ENCODE measurements at places on chromosomes 3 and 15.

DNA sequence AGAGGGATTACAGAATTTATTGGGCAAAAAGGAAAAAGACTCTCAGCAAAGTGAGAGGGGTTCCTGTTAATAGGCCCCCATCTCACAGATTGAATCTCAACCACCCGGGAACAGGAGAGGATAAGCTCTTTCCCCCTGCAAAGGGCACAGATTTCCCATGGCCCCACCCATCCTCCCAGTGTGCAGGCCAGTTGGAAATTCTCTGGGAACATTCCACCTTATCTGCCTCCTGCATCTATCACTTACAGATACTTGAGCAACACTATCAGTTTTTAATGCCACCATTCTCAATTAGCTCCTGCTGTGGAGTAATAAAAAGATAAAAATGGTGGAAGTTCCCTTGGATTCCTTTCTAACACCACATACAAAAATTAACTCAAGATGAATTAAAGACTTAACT lies 350.0 kb upstream of the BCHE start:
- no peak for DNase-seq

DNA sequence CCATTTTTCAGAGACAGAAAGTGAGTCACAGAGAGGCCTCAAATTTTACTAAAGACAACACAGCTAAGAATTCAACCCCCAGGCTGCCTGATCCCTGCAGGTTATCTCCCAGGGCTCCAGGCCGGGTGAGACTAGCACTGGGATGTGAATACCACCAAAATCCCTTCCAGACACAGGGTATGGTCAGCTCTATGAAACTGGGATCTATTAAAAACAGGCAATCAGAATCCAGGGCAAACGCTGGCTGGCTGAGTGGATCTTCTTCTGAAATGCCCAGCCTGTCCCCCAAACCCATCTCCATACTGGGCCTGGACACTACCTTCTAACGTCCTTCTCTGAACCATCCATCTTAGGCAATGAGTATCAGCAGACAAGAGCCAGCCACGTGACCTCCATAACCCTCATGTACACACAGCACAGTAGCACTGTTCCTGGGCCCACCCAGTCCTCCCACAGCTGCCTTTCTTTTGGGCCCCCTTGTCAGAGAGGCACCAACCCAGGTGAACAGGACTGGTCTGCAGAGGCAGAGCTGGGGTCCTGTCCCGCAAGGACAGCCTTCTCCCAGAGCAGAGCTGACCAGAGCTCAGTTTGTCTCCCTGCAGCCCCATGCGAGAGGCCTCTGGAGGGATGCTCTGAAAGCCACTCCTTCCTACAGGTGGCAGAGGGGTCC lies 1.9 kb downstream of the RAB6B start:
- DNase-seq: no peak

DNA sequence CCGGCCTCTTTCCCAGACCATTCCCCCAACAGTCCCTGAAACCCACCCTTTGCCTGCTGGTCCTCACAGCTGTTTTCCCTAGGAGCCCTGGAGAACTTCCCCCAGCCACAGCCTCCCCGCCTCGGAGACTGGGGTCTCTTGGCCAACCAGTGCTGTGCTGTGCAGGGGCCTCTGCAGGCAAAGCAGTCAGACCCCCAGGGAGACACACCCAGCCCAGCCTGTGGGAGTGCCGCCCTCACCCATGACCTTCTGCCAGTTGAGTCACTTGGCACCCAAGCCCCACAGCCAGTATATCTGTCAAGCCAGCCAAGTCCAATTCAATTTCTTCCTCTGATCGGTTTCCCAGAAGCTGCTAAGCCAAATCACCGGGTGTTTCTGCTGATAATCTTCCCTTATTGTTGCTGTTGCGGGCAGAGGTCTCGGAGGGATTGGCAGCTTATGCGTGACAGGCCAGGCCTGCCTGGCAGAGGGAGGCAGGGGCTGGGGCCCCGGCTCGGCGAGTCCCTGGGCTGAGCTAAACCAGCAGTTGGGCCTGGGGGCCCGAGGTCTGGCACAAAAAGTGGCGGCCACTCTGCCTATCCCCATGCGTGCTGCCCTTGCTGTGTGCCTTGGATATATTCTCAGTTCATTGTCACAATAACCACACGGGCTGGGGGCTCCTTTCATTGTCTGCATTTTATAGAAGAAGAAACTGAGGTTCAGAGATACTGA lies 65.6 kb upstream of the SLC6A1 start:
- no peak for DNase-seq

DNA sequence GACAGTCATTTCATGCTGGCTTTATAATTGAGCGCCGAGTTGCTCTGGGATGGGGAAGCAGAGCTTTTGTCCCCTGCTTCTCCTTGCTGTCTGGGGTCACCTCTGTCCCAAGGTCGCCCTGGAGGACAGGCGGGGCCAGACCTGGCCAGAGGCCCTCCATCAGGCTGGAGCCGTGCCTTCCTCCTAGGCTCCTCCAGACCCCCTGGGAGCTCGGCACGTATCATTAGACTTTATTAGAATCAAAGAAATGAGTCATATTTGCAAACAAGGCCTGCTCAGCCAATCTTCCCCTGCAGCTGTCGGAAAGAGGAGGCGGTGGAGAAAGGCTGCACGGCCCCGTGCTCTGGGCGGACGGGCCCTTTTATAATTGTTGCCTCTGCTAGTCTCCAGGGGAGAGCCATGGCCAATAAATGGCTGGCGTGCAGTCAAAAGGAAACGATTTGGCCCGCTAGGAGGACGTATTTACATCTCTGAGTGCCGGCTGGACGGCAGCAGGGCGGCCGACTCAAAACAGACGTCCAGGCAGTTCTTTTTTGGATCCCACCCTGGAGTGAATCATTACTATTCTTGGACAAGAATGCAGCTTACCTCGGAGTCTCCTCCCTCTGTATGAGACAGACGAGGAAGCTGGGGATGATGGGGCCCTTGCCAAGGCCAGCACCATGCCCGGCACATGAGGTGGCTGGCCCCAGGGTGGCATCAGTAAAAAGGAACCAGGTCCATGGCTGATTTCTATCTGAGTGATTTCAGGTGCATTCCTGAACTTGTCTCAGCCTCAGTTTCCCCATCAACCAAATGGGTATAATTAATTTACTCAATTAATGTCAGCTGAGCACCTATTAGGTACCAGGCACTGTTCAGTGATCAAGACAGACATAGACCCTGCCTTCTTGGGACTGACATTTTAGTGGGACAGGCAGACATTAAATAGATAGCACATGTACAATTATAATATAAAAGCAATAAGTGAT lies 50.6 kb downstream of the SLC6A6 start:
- peak; percentile 90 for DNase-seq

DNA sequence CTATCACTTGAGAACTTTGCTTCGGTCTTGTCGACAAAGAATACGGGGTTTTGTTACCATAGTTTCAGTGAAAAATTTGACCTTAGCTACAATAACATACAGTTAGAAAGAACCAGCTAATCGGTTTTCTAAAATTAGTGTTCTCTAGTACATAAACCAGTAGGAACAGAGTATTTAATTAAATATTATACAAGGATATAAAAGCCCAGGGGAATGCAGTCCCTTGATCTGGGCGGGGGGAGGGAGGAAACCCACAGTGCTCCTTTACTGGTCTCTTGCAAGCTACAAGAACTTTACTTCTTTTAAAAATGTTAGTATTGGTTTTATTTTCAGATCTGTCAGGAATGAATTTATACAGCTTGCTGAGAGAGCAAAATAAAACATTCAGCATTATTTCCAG lies 41.8 kb downstream of the ITPR1 start:
- DNase-seq: no peak

GRCh38 chr3:192929146-192929545 lies 11.5 kb upstream of the MB21D2 start:
- no peak for DNase-seq

DNA sequence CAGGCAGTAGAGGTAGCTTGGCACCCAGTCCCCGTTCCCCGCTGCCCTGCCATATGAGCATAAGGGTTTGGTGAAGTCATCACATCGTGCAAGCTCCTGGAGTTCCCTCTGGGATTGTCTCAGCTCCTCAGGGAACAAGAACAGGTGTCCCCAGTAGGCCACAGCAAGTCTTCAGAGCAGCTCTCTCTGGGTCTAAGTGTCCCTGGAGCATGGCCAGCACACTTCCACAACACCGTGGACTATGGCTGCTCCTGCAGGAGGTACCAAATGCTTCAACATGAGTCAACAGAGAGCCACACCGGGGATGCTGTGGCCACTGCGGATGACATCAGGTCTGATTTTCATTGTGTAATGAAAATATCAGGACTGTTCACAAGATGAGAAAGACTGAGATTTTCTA lies 23.1 kb downstream of the ABHD6 start:
- DNase-seq: no peak

- DNase-seq: no peak
Observed at GRCh38 chr15:49424954-49425353, 1.9 kb downstream of the FGF7 start.

GRCh38 chr3:139129892-139130291 lies 85.2 kb upstream of the PRR23C start:
- no peak for DNase-seq

DNA sequence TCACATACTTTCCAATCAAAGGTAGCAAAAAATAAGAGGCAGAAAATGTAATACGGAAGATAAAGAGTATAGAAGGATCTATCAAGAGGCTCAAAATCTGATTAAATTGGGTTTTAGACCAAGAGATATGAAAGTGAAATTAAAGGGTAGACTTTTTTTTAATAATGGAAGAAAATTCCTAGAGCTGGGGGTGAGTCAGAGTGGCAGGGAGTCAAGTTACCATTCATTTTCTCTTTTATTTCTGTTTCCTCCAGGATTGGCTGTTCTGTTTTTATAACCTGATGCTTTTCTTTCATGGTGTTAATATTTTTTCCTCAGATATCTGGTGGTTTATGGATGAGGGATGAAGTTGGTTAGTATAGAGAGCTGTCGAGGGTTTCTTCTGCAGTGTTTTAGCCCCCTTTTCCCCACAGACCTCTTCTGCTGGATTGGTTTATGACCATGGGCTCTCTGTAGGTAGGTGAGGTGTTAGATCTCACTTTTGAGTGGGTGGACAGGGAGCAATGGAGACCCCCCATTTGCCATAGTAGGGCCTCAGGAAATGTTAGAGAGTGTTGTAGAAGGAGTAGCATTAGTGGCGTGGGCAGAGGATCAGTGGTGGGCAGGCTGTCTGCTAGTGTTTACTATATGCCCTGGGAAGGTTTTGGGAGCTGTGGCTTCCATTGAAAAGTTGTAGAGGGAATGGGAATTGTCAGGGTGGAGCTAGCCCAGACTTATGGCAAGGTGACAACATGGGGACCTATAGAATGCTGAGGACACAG lies 201.6 kb upstream of the GOLGA6L4 start:
- DNase-seq: no peak

GRCh38 chr3:71641674-71642073 lies 58.1 kb upstream of the FOXP1 start:
- no peak for DNase-seq

DNA sequence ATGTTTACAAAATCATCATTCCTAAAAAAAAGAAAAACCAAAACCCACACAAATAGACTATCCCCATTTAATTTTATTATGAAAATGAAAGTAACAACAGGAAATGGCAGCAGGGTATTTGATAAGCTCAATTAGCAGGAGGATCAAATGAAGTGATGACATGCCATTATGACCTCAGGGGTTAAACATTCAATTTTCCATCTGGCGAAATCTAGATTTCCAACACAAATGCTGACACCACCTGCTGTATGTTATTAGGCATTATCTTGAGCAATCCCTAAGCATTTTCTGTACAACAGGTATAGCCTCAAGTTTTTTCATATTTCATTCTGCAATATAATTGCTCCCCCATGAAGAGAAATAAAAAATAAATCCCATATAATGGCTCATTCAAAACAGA lies 57.1 kb downstream of the SHQ1 start:
- DNase-seq: no peak

- no peak for DNase-seq
Observed at GRCh38 chr3:193798051-193798450, 205.0 kb downstream of the OPA1 start.

GRCh38 chr3:16303037-16303575 lies 38.1 kb downstream of the OXNAD1 start:
- DNase-seq: no peak

- no peak for DNase-seq
Observed at GRCh38 chr15:71117714-71118305, 2.5 kb downstream of the THSD4 start.

GRCh38 chr15:40328176-40328575 lies 4.7 kb downstream of the INAFM2 start:
- no peak for DNase-seq

DNA sequence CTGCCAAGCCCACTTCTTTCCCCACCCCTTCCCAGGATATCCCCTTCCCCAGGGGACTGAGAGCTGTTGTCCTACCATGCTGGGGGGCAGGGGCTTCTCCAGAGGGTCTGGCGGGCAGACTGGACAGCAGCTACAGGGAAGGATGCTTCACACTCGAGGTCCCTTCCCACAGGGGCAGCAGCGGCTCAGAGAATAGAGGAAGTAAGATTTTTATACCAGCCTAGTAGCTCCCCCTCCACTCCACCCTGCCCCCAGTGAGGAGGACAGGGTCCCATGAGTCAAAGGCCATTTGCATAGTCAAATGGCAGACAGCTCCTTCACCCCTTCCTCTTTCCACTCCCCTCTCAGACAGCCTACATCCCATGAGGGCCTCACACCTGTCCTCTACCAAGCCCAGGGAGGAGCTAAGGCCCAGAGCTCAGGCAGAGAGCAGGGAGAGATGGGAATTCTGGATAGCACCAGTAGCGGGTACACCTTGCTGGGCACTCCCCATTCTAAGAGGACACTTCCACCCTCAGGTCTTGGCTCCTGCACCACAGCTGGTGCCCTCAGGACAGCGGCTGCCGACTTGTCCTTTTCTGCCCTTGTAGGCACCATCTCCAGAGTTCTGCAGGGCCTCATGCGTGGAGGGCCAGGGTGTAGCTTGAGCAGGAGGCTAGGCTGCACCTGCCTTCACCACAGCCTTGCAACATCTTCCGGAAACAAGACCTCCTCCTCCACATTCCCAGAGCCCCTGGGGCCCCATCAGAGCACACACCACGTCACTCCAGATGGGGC lies at the start of gene TLR9:
TLR9 (minus strand) TSS at position 194 of the 777 bp plus-strand sequence; CDS start at position 78, 116 bp downstream.
- no peak for DNase-seq

DNA sequence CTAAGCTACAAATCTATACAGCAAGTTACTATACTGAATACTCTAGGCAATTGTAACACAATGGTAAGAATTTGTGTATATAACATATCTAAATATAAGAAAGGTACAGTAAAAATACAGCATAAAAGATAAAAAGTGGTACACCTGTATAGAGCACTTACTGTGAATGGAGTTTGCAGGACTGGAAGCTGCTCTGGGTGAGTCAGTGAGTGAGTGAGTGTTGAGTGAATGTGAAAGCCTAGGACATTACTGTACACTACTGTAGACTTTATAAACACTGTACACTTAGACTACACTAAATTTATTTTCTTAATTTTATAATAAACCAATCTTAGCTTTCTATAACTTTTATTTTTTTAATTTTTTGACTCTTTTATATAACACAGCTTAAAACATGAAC lies 123.1 kb downstream of the ZMAT3 start:
- no peak for DNase-seq

GRCh38 chr3:114496021-114496434 lies 202.2 kb downstream of the TIGIT start:
- peak; percentile 60 for DNase-seq

Measured in left ventricle myocardium inferior (tissue), 1 donor.